Anterior cingulate cortex (tissue), 58 donors: ENCODE measurements at places on chromosomes 6 and 20.
A peak's percentile ranks its signal among the peaks of the same experiment; 100 is the strongest.

- DNase-seq: no peak
Observed at GRCh38 chr6:26550250-26550993, 12.3 kb downstream of the HMGN4 start.

GRCh38 chr20:63295422-63295821 lies 2.4 kb downstream of the COL20A1 start:
- no peak for DNase-seq

DNA sequence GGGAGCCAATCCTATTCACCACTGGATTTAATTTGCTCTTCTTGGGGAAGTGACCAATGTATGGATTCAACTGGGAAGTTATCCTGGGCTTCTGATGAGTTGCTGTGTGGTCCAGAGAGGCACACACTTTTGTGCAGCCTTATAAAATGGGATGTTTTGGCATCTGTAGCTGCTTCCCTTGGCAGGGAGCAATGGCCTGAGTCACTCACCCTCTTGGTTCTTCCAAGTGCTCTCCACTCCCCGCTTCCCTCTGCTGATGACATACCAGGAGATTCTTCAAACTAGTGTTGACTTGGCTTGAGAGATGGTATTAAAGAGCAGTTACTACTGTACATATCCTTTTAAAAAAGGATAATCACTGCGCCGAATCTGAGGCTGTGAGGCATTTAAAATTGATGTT lies 105.8 kb downstream of the JARID2 start:
- DNase-seq: no peak

- DNase-seq: no peak
Observed at GRCh38 chr6:130873746-130874145, 46.5 kb downstream of the SMLR1 start.

DNA sequence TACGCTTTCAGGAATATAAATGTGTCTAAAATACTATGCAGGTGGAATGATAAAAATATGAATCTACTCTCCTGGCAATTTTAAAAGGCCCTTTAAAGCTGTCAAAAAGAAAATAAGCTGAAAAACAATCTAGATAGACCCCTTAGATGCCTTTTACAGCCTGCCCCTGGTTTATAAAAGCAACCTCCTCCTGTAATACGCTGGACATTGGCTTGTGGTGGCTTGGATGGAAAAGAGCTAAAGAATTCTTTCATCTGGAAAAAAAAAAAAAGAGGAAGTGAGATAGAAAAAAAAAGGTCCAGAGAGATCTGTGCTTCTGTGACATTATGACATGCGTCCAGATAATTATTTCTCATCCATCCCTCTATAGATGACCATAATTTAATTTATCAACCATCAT lies 115.9 kb upstream of the NRSN1 start:
- no peak for DNase-seq

GRCh38 chr20:50130995-50131394 lies 18.0 kb upstream of the UBE2V1 start:
- no peak for DNase-seq

DNA sequence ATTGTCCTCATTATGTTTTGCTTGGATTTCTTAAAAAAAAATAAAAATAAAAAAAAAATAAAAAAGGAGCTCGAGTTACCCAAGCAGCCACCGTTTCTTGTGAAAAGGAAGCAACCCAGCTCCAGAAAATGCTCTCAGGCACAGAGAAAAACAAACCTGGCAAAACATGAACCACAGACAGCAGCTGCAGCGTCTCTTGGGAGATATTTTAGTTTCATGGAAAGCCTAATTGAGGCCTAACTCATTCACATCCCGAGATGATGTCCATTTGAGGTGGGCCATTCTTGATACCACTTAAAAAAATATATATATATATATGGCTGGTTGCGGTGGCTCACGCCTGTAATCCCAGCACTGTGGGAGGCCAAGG lies 13.7 kb upstream of the MRAP2 start:
- no peak for DNase-seq

GRCh38 chr6:160015778-160016684 lies 47.1 kb downstream of the IGF2R start:
- DNase-seq: no peak

- no peak for DNase-seq
Observed at GRCh38 chr6:98894810-98895209, 52.9 kb downstream of the FBXL4 start.

- no peak for DNase-seq
Observed at GRCh38 chr20:63694584-63695423, 1.6 kb upstream of the TNFRSF6B start.

- no peak for DNase-seq
Observed at GRCh38 chr6:156988276-156989158, 211.3 kb downstream of the ARID1B start.

GRCh38 chr6:44699851-44700250 lies 312.3 kb downstream of the CDC5L start:
- DNase-seq: no peak

DNA sequence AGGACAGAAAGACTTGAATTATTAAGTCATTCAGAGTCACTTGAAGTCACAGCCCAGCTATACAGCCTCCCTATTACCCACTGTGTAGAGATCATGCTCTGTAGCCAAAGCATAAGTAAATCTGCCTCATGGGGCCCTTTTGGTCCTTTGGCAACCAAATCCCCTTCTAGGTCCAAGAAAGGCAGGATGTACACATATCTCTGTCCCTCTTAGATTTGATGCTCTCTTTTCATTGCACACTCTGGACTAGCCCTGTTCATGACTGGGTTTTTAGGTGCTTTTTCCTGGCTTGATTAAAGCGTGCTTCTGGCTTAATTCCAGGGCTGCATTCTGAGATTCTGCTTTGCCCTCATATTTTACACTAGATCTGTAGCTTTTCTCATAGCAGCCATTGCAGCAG lies 296.8 kb downstream of the TENT5A start:
- no peak for DNase-seq

DNA sequence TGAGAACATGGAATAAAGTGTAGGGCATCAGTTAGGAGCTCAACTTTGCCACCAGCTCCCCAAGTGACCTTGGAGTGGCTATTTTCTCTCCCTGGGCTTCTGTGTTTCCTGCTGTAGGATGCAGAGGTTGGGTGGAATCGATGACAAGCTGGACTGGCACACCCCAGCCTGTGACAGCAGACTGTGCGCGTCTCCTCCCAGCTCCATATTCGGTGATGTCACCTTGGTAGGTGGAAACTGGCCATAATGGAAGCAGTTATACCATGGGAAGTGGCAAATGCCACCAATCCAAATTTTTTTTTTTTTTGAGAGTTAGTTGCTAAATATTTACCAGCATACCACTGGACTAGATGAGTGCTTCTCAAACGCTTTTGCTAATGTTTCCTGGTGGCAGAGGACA lies 85.2 kb downstream of the BANF2 start:
- DNase-seq: no peak

DNA sequence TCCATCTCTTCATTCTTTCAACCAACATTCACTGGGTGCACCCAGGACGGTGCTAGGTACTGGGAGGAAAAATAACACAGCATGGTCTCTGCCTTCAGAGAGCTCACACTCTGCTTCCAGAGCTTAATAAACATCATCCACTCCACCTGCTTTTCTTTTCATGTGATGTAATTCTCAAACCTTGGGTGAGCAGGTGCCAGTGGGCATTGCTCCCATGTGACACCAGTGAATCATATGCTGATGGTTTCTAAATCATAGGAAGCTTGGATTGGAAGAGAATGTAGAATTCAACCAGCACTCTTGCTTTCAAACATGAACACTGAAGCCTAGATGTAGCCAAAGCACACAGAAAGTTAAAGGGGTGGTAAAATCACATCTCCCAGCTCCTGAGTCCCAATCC lies 189.8 kb downstream of the FOXA2 start:
- no peak for DNase-seq

- DNase-seq: no peak
Observed at GRCh38 chr20:16123623-16124022, 449.6 kb downstream of the KIF16B start.

GRCh38 chr6:21180155-21180554 lies 413.4 kb upstream of the SOX4 start:
- no peak for DNase-seq

GRCh38 chr6:130991422-130992137 lies 71.5 kb downstream of the EPB41L2 start:
- DNase-seq: no peak

GRCh38 chr6:43972913-43973300 lies 154.3 kb downstream of the MRPL14 start:
- peak; percentile 45 for DNase-seq

DNA sequence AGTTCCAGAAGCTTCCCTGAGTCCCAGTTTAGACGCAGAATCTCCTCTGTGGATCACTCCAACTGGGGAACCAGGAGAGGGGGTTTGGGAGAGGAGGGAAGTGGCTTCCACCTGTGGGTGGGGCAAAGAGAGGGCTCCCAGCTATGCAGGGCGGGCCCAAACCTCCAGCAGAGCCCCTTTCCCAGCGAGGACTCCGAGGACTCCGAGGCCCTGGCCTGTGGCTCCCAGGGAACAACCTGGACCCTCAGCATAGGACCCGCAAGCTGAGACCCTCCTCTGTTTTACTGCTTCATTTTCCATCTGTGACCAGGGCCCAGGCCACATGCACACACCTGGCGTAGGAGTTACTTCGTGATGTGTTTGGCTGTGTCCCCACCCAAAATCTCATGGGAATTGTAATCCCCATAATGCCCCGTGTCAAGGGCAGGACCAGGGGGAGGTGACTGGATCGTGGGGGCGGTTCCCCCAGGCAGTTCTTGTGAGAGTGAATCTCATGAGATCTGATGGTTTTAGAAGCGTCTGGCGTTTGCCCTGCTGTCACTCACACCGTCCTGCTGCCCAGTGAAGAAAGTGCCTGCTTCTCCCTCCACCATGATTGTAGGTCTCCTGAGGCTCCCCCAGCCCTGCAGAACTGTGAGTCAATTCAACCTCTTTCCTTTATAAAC lies 27.9 kb downstream of the NTSR1 start:
- DNase-seq: no peak

DNA sequence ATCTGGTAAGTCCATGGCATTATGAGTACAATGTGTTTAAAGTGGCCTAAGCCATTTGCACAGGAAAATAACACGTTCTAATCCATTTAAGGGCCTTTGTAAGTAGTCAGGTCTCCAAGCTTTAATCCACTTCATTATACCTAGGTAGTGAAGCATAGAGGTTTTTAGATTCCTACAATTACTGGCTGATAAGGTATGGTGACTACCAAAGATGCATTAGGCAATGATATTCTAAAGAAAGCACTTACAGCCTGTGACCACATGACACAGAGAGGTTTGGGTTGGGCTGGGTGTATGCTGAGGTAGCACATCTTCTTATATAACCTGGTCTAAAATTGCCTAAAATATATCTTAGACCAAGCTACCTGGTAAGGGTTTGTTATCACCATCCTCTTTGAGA lies 504.4 kb downstream of the TFAP2B start:
- DNase-seq: no peak

DNA sequence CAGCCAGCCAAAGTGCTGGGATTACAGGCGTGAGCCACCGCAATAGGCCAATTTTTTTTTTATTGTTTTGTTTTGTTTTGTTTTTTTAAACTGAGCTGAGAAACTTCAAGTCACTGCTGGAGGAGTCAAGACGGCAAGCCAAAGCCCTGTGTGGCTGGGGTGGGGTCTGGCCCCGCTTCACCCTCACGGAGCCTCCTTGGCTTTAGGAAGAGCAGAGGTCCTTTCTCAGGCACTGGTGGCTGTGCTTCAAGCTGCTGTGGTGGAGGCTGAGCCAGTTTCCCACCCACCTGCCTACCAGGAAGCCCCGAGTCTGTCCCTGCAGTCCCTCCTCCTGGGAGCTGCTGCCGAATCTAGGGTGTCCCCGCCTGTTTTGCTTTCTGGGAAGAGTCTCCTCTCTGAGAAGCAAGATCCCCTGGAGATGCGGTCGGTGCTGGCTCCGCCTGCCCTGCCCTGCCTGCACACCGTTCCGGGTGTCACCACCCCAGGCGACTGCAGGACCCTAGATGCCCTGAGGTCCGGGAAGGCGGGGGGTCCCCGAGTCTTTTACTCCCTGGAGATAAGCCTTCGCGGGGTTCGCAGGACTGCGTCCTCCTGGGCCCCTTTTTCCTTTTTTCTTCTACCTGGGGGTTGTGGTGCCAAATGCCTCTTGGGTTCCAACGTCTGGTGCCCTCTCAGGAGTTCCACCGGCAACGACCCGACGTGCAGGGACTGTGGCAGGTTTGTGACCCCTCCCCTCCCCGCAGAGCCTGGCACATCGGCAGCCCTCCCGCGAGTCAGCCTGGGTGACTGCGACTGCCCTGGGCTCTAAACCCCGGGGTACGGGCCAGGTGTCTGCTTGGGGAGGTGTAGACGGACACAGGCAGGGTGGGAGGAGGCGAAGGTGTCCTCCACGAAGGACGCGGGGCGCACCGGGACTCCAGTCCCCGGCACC lies 100.7 kb downstream of the TAF4 start:
- DNase-seq: no peak

GRCh38 chr6:137424251-137424650 lies 69.9 kb downstream of the OLIG3 start:
- no peak for DNase-seq

DNA sequence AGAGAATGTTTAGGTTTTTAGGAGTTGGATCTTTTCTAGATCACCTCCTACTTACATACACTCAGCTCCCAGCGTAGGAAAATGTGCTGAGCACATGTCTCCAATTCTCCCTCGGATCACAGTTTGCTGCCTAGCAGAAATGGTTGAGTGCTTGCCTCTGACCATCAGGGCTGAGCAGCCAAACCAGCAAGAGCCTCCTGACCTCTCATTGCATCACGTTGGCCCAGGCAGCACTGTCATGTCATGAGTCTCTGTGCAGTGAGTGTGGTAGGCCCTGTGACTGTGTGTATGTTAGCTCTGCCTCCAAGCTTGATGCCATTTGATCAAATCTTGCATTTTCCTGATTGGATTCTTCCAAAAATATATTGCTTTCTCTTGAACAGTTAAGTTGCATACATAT lies 112.0 kb downstream of the LRRC1 start:
- no peak for DNase-seq

DNA sequence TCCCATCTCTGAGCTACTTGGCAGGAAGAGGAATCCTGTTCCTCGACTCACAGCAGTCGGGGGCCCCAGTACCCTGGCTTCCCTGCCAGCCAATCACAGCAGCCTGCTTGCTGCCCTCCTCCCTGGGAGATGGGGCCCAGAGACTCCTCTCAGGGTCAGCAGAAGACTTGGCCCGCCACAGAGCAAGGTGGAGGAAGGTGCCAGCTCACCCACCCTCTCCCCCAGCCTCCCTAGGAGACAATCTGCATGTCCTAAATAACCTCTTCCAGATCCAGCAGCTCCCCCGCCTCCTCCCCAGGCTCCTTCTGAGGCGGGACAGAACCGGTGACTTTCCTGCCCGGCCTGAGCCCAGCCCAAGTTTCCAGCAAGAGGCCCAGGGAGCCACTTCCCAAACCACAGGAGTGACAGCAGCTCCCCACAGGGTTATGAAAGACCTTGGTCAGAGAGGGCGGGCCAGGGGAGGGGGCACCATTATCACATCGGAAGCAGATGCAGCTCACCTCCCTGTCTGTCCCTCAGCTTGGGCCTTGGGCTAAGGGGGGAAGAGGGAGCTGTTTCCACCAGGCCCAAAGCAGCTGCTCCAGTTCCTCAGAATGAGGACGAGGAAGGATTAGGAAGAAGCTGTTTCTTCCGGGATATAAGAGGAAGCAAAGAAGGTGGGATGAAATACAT lies 2.3 kb downstream of the CCND3 start:
- DNase-seq: peak; percentile 42

- no peak for DNase-seq
Observed at GRCh38 chr6:162702446-162702845, 25.1 kb downstream of the PRKN start.
